Hypothalamus (tissue), 51 donors: ENCODE measurements at places on chromosomes 4 and X.

GRCh38 chr4:7166237-7166636, 26.1 kb upstream of the SORCS2 start:
- no peak for DNase-seq

GRCh38 chr4:20359692-20360091, 108.0 kb downstream of the SLIT2 start:
- DNase-seq = no peak

DNA sequence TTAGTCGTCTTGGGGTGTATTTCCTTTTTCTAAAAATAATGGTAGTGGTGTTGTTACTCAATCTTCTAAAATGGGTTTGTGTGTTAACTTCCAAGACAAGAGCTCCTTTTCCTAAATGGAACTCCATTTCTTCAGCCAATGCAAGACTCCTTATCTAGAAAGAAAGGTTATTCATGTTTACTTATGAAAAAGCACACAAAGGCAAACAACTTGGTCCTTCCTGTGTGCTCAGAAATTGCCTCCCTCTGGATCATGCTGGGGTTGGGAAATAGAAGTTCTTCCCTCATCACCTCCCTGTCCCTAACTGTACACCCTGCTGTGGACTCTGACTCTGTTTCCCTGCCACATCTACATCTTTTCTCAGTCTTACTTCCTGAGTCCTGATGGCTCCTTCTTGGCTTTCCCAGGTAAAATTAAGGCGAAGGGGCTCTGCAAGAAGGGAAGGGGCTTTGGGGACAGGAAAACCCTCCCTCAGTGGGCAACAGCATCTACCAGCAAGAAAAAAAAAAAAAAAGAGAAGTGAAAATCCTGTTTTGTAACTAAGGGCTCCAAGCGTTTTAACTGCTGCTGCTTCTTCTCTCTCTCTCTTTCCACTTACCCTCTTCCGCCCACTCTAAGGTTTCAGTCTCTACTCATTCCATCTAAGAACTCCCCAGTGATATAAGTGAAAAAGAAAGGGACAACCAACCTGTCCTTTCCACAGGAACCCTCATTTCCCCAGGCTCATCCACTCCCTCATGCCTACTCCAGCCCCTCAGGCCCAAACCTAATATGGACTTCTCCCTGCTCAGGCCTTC, 19.8 kb upstream of the TASL start:
- no peak for DNase-seq

- no peak for DNase-seq
Measured at GRCh38 chr4:56219447-56219846, 167.8 kb downstream of the AASDH start.

- no peak for DNase-seq
Measured at GRCh38 chrX:86806786-86807185, 658.5 kb downstream of the DACH2 start.

GRCh38 chr4:15294832-15295231, 133.0 kb upstream of the C1QTNF7 start:
- DNase-seq = no peak

DNA sequence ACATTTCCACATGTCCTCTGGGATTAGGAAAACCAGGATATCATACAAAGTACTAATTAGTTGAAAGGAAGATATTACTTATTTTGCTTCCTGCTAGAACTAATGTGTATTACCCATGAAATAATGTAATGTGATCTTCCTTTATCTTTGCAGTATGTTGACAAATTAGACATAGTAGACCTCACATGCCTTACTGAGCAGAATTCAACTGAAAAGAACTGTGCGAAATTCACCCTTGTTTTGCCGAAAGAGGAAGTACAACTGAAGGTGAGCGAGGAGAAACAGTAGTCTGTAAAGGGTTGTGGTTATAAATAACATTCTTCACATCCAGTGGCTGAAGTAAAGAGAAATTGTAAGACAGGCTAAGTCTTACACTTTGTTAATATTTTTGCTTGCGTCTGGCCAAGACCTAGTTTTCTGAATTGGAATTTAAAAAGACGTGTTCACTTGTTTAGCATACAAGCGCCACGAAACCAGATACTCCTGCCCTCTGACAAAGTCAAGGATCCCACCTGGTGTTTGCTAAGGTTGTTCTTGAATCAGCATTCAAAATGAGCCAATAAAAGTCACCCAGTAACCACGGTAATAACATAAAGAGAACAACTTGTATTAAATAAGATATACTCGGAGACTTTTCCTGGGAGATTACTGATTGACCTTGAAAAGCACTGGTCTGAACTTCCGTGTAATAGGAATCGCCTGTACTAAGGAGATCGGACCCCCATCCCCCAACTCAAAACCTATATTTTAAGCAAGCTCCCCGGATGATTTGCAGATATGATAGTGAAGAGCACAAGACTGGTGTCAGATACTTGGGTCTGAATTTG, 16.9 kb downstream of the STAP1 start:
- DNase-seq = no peak

DNA sequence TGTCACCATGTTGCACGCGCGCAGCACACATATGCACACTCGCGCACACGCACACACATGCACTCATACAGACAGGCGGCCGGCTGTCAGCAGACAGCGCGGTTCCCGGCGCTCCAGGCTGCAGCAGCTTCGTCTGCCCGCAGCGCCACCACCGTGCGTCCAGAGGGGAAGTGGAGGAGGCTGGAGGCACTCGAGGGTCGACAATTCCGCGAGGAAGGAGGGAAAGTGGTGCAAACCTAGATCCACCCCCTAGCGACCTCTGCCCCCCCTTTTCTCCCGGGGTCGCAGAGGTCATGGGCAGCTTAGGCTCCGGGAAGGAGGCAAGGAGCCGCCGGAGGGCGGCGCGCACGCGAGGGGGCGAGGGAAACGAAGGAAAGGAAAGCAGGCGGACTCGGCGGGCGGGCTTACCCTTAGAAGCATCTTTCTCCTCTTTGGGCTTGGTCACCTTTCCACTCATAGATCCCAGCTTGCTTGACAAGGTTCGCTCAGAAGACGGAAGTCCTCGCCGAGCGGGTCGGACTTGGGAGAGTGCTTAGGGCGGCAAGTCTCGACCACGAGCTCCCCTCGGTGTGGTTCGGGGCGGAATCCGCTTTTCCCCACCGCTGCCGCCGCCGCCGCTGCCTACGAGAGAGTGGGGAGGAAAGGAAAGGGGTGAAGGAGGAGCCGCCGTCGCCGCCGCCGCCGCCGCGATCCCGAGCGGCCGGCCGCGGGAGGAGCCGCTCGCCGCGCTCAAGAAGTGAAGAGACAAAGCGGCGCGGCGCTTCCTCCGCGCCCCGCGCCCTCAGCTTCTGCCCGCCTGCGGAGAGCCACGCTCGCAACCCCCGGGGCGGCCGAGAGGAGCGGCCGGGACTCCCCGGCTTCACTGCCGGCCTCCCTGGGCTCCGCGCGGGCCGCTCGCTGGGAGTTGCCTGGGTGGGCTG, 326.6 kb upstream of the F9 start:
- no peak for DNase-seq

DNA sequence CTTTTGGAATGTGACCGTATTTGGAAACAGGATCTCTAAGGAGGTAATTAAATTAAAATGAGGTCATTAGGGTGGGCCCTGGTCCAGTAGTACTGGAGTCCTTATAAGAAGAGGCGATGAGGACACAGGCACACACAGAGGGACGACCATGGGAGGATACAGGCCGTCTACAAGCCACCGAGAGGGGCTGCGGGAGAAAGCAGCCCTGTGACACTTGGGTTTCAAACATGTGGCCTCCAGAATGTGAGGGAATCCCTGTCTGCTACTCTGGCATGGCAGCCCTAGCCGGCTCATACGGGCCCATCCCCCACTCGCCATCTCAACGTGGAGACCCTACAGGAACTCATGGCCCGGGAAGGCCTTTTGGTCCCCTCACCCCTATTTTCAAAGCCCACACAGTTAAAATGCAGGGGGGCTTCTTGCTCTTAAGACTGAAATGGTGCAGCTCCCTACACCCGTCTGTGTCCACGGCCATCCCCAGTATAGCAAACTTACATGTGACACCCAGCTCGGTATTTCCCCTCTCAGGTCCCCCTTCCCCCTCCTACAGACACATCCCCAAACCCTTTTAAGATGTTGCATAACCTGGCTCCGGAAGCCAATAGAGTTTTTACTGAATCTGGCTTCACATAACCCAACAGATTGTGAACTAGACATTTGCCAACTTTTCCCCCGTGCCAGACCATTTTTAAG, 124.1 kb upstream of the TBL1X start:
- no peak for DNase-seq

GRCh38 chr4:22480675-22481327, 35.1 kb downstream of the ADGRA3 start:
- no peak for DNase-seq

DNA sequence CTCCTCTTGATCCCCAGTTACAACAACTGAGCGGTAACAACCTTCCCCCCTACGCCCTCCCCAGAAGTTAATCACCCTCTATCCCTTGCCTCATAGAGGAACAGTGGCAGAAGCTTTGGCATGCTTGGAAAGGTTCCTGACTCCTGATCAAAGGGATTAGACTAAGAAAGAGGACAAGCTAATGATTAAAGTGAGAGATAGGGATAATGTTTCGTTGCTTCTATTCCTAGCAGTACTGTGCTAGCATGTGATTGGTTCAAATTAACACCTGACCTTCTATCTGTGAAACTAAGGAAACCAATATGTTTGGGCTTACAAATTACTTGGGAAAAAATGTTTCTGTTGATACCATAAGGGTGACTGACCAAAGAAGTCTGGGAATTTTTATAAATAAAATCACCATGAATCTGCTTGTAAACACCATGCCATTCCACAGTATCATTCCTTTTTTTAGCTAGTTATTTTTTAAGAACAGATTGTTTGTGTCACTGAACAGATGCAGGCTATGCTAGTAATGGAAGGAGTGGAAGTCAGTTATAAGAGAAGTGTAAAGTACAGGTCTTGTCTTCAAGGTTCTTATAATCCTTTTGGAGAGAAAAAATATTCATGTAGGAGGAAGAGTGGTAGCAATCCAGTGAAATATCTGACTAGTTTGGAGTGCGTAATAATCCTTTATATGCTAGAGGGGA, 11.3 kb upstream of the ATP1B4 start:
- no peak for DNase-seq

DNA sequence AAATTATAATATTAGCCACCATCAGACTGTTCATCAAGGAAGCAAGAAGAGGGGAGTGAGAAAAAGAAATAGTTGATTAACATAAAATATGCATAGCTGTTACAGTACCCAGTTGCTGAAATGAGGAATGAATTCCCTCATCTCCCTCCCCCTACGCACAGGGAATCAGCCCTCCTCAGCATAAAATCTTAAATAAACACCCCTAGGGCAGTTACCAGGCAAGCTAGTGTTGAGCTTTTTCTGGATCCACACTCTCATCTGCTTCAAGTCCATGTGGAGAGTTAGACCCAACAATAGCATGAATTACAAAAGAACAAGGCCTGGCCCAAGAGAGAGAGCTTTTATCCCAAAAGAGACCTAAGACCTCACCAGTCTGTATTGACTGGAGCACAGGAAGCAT, 19.0 kb upstream of the SYTL4 start:
- DNase-seq = no peak

DNA sequence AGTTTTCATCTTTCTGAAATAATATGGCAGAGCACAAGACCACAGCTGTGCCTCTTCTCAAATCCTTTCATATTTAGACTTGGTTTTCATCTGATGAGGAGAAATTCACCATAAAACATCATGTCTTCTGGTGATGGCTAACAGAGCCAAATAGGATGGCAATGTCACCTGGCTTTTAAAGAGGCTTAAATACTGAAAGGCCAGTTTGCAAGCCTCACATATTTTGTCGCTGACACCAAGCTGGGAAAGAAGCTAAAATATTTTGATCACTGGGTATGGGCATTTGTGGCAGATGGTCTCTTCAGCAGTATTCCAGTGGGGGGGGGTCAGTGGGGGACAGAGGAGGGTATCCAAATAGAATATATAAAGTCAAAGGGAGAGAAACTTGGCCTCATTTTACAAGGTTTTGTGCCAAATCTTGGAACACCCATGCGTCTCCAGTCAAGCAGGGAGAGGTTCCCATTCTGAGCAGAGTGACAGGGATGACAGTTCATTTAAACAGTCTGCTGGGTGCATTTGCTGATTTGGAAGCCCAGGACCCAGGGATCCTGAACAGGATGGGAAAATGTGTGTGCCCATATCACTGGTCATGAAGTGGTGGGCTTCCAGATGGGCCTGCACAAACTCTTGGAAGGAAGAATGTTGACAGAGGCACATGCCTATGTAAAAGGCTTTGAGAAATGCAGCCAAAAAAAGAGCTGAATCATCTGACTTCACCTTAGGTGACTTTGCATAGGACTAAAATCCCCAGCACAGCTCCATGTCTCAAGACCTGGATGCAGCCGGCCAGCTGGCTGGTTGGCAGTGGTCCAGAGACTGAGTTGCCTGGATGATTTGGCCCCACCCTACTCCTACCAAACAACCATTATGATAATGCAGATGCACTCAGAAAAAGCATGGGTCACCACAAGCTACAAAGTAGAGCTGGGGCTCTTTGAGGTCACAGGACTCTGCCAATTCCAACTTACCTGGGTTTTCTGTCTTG, 484.4 kb upstream of the NR3C2 start:
- no peak for DNase-seq

GRCh38 chrX:12489341-12489740, 301.9 kb upstream of the PRPS2 start:
- no peak for DNase-seq

DNA sequence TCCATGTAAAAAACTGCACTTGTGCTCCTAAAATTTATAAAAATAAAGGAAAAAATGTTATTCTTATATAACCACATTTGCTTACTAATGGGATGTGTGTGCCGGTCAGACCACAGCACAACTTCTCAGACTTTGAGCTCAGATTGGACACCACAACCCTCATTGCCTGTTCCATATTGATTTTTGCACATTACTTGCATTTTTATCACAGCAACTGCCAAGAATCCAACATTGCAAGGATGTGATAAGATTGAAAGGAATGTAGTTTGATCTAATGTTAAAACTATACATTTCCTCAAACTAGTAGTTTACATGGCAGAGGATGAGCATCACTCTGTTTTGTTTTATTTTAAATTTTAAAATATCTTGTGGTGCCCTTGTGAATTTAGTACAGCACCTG, 227.8 kb downstream of the KDR start:
- no peak for DNase-seq

- DNase-seq = no peak
Measured at GRCh38 chr4:100826067-100826466, 308.2 kb upstream of the EMCN start.

DNA sequence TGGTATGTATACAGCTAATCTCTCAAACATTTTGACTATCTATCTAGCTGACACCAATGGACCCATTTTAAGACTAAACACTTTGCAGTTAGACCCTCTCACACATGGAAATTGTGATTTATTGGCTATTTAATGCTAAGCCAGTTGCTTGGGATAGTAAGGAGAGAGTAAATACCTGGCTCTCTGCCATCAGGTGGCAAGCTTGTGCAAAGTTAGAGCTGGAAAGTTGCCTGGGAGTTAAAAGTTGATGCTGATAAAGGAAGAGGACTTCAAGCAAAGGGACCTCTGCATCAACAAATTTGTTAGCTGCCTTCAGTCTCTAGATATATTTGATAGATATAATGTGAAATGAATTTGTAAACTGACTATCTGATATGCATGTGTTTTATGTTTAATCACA, 61.1 kb downstream of the PACRGL start:
- DNase-seq = no peak

GRCh38 chrX:100247826-100248225, 162.2 kb downstream of the PCDH19 start:
- DNase-seq = no peak
